ENCODE measurements at places on chromosomes 13 and 19.

DNA sequence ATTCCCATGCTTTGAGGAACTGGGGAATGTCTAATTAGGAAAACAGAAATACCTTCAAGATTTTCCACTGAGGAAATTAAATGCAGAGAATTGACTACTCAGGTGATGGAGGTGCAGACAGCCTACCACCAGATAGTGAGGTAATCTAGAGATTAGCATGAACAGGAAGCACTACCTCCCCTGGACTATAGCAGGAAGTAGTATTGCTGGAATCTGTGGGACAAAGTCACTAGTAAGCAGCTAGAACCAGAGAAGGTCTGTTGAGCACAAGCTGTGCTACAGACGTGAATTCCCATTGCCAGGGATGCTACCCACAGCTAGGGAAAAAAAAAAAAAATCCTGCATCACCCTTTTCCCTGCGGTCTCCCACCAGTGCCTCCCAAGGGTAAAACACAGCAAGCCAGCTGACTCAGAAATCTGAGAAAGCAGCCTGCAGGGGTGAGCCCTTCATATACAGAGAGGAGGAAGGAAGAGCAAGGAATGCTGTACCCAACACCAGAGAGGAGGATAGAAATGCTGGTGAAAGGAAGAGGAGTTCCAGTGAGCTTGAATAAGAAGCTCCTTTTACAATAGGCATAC lies 10.2 kb downstream of the ENOX1 start:
- no peak for DNase-seq

DNA sequence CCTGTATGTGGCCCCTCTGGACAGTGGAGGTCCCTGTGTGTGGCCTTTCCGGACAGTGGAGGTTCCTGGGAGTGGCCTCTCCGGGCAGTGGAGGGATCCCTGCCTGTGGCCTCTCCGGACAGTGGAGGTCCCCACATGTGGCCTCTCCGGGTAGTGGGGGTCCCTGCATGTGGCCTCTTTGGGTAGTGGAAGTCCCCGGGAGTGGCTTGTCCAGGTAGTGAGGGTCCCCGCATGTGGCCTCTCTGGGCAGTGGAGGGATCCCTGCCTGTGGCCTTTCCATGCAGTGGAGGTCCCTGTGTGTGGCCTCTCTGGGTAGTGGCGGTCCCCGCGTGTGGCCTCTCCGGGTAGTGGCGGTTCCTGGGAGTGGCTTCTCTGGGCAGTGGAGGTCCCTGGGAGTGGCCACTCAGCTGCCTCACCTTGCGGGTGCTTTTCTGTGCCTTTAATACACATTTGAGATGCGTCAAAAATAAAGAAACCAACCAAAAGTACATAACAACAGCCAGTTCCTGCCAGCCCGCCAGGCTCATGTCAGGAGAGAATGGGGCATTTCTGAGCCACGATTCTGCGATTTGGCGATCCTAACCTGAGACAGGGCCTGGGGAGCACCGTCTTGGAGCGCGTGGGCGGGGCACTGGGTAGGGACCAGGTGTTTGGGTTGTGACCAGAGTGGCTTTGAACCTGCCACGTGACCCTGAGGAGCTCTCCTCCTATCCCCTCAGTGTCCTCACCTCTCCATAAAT lies 194.7 kb downstream of the ZNF536 start:
- no peak for DNase-seq

- no peak for DNase-seq
Observed at GRCh38 chr13:99577934-99578917, 77.0 kb downstream of the TM9SF2 start.

DNA sequence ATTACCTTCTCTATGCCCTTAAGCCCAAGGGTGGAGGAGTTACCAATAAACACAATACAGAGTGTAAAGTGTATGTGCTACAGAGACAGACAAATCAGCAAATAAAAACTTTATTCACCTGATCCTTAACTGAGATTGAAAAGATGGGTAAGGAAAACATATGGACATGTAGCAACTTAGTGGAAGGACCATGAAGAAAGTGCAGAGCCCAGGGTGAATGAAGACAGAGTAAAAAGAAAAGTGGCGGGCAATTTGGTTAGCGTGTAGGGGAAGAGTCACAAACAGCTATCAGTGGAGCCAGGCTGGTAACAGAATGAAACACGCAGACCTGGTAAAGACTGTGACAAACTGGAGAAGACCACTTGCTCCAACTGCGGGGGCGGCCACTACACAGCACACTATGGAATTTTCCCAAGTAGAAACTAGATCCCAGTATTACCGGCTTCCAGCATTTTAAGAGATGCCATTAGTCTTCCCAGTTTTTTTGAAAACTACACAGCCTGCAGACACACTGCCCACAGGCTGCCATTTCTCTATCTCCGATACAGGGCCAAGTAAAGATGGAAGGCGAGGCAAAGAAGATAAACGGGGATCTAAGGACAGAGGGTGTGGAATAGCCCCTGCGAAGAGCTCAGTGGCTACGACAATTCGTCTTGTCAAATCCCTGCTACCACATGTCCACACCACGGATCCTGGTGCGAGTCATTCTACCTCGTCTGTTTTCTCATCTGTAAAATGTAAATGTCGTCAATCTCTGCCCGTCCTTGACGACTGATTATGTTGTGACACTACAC lies 1.2 kb downstream of the UQCRFS1 start:
- no peak for DNase-seq

- no peak for DNase-seq
Observed at GRCh38 chr19:5096536-5096935, 127.6 kb downstream of the KDM4B start.

DNA sequence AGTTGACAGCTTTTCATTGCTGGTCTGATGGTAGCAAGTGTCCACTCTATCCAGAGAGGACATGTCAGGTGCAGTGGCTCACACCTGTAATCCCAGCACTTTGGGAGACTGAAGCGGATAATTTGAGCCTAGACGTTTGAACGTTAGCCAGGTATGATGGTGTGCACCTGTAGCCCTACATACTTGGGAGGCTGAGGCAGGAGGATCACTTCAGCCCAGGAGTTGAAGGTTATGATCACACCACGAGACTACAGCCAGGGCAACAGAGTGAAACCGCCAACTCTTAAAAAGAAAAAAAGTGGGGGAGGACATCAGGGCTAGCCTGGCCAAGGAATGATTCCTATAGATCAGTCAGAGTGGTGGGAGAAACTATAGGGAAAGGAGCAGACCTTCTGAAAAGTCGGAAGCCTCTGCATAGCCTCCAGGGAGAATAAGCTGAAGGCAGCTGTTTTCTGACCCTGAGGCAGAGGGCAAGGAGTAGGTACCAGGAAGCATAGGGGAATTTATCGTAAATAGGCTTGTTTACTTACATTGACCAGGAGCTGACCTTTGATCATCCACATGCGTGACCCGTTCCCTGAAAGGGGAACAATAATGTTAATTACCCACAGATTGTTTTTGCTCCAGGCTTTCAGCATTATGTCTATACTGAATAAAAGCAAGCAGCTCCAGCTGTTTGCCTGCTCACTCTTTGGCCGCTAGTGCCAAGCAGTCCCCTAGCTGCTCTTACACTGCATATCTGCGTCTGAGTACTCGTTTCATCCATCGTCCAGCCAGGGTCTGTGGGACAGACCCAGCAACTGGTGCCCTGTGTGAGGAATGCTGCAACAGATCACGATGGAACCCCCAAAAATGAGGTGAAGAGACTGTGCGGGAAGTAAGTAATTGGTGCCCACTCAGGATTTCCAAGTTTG lies 161.6 kb downstream of the RNF17 start:
- no peak for DNase-seq

DNA sequence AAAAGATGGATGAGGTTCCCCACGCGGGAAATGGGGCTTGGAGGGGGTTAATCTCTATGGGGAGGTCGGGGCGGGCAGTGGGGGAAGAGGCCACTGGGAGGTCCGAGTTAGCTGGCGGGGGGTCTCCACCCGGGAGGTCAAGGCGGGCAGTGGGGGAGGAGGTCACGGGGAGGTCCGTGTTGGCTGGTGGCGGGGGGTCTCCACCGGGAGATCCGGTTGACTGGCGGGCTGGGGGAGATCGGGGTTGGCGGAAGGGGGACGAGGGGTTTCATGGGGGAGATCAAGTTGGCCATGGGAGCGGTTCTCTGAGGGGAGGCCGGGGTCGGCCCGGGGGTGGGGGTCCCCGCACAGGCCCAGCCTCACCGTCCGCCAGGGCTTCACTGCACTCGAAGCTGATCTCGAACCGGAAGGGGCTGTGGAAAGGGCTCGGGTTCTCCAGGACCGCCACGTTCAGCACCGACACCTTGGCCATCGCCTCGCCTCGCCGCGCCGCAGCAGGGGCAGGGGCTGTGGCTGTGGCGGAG lies 342 bp downstream of the ASF1B start:
- peak; percentile 5 for DNase-seq

GRCh38 chr13:23427342-23427843 lies 6.1 kb downstream of the SACS start:
- no peak for DNase-seq

DNA sequence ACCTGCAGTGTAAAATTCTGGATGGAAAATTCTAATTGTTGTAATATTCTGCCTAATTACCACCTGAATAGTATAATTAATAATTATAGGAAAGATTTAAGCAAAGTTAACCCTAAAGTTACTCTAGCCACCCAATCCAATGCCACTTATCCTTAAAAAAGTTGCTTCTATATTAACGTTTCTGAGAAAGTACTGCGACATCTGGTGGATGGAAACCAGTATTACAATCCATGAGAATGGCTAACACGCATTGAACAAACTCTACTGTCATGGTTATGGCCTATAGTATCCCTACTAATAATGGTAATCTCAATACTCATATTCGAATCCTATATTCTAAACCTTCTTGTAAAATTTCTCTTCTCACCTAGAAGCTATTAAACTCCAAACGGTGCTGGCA lies 1551.8 kb downstream of the SLITRK1 start:
- DNase-seq, result no peak

DNA sequence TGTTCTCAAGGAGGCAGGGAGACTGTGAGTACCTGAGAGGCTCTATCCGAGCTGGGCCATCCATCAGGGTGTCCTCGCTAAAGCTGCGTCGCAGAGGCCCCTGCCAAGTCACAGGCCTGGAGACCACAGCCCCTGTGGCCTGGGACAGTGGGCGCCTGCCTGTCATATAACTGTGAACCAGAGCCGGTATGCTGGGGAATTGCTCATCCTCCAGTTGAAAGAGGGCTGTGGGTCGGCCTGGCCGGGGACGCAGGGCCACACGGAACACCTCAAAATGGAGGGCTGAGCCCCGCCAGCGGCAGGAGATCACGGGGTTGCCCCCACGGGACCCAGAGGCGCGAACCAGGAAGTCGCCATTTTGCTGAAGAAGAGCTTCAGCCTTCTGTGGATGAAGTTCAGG lies 6.6 kb downstream of the SH2D3A start:
- DNase-seq, result no peak

- DNase-seq, result no peak
Observed at GRCh38 chr13:51175021-51175420, 47.2 kb upstream of the FAM124A start.

GRCh38 chr19:2415281-2415972 lies 12.0 kb downstream of the TIMM13 start:
- DNase-seq, result no peak

- DNase-seq, result peak; percentile 55
Observed at GRCh38 chr19:18119717-18120105, 22.1 kb downstream of the MAST3 start.
